ENCODE measurements at places on chromosomes 2 and 18.

DNA sequence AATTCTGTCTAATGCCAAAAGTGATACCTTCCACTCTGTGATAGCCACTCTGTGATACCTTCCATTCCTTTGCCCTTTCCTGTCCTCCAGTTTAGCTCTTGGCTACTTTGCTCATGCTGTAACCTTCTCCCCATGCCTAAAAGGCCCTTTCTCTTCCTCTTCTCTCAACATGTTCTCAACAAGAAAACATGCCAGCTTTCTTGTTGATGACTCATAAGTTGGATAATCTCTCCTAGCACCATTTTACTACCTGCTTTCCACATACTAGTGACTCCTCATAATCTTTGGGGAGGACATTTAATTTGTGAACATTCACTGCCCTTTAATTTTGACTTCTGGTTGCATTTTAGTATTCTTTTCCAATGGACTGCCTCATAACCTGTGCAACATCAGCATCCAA is 55.9 kb upstream of the NT5C1B start:
- no peak for DNase-seq

DNA sequence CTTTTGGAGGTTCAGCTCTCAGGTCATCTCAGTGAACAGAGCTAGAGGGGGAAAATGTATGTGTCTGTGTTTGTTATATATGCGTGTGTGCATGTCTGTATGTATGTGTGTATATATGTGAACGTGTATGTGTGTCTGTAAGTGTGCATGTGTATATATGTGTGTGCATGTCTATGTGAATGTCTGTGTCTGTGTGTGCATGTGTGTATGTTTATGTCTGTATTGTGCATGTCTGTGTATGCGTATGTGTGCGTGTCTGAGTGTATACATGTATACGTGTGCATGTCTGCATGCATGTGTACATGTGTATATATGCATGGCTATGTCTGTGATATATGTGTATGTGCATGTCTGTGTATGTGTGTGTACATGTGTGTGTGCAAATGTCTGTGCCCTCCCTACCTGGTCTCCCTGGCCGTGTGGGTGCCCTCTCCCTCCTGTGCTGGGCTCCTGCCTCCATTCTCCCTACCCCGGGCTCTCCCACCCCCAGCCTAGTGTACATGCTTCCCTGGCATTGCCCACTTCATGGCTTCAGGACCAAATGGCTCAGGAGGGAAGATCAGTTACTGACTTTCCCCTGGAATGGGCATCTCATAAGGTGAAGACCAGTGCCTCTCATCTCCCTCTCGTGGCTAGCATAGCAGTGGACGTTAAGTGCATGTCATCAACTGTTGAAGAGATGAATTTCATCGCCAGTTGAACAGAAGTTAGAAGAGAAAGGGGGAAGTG is 49.9 kb downstream of the TRAF3IP1 start:
- DNase-seq, result no peak

DNA sequence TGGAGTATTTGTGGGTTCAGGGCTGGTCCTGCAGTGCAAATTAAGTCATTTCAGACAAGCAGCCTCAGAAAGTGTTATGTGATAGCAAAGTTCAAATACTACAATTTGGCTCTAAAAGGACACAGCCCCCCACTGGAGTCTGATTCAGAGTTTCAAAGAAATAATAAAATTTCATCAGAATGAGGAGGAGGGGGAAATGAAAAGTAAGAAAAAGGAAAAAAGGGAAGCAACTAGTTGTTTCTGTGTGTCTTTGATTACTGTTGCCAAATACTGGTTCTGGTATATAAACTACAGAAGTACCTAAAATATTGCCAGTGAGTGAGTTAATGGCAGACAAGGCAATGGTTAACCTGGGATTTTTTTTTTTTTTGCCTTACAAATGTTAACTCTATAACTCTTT is 773.9 kb downstream of the BCL11A start:
- no peak for DNase-seq

GRCh38 chr18:36735130-36735529 is 93.7 kb downstream of the TPGS2 start:
- DNase-seq, result no peak

- no peak for DNase-seq
These were observed 678.3 kb downstream of the NYAP2 start for GRCh38 chr2:226077841-226078240.

- DNase-seq, result no peak
These were observed 163.4 kb downstream of the INHBB start for GRCh38 chr2:120509213-120509815.

- DNase-seq, result no peak
These were observed 182.2 kb downstream of the GLI2 start for GRCh38 chr2:120917886-120918285.

DNA sequence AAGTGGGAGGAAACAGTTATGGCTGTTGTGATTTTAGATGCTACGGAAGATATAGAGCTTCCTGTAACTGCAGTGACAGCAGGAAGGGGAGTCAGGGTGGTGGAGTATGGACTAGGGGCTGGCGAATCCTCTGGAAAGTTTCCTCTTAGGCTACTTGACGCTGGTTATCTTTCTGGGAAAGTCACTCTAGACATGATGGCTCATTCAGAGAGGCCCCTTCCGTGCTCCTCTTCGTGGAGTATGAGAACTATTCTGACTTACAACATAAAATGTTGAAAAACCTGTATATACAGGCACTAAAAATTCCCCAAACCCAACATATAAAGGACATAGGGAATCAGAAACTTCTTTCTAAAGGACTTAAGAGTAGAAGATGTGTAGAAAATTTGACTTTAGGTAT is 78.8 kb downstream of the C18orf54 start:
- DNase-seq, result no peak

- DNase-seq, result no peak
These were observed 544.2 kb downstream of the SATB2 start for GRCh38 chr2:198913394-198914152.

DNA sequence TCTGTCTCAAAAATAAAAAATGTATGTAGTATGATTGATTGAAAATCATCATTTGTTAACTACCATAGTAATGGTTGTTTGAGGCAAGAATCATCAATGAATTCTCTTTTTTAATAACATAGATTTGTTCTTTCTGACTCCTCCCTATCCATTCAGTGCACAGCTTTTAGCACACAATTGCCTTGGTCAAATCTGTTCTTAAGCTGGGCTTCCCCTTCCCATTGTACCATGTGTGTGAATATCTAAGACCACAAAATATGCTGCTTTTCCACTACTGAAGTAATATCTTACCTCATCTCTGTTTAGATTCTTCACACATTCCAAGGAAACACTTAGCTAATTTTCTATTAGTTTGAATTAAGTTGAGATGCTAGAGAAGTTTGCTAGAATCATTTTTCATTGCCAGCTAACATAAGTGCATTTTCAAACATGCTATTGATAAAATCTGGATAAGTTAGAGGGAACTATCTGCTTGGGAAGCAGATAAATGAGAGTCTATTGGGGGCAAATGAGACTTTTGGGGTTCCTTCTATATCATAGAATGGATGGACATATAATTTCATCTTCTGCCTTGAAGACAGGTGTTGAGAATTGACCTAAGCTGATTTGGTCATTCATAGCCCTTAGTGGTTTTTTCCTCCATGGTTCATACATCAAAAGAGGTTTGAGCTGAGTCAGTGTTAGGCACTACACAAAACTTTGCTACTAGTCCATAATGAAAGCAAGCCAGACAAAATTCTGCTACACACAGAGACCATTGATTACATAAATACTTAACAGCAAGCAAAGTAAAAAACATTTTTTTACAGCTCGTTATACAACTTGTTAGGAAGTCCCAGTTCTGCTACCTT is 231.9 kb downstream of the PLCL1 start:
- DNase-seq, result no peak

GRCh38 chr2:30670453-30670852 is 136.8 kb downstream of the CAPN13 start:
- peak; percentile 63 for DNase-seq

DNA sequence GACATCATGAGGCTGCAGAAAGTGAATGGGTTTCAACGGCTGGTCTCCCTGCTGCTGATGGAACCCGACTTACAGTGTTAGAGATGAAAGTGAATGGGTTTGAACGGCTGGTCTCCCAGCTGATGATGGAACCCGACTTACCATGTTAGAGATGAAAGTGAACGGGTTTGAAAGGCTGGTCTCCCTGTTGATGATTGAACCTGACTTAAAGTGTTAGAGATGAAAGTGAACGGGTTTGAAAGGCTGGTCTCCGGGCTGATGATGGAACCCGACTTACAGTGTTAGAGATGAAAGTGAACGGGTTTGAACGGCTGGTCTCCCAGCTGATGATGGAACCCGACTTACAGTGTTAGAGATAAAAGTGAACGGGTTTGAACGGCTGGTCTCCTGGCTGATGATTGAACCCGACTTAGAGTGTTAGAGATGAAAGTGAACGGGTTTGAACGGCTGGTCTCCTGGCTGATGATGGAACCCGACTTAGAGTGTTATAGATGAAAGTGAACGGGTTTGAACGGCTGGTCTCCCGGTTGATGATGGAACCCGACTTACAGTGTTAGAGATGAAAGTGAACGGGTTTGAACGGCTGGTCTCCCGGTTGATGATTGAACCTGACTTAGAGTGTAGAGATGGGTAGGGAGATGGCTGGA is 76.1 kb upstream of the ALKAL2 start:
- no peak for DNase-seq
